ENCODE measurements at places on chromosomes 3 and 15. TPM values are rescaled to one million over a fixed set of nuclear protein-coding genes. Genes with fewer than 3 reads are reported as not detected.

The NDUFAF3 gene
- total RNA-seq: 68.6 TPM

The TGM5 gene
- total RNA-seq: 0.27 TPM

GRCh38 chr3:184811034-184811433, 932 bp upstream of the VPS8 start:
- H3K4me1 ChIP-seq: peaks cover 15% of the 10 kb centered on the region
- DNase-seq: no peak
- H3K27ac ChIP-seq: no peak overlapping the region
- no peaks in the 10 kb centered on the region for H3K27me3 ChIP-seq

- no peaks in the 10 kb centered on the region for H3K4me1 ChIP-seq
- DNase-seq: no peak
- no peak overlapping the region for H3K4me3 ChIP-seq
- H3K36me3 ChIP-seq: no peaks in the 10 kb centered on the region
Measured at GRCh38 chr15:89899295-89899945, 5.6 kb upstream of the AP3S2 start.

- H3K4me1 ChIP-seq: no peaks in the 10 kb centered on the region
- no peak overlapping the region for H3K4me3 ChIP-seq
- H3K27me3 ChIP-seq: no peaks in the 10 kb centered on the region
- no peak for DNase-seq
- H3K27ac ChIP-seq: no peak overlapping the region
Measured at GRCh38 chr3:127771746-127772145, 50.6 kb downstream of the MGLL start.

GRCh38 chr3:195182470-195182795, 88.5 kb downstream of the XXYLT1 start:
- no peak for DNase-seq
- H3K27me3 ChIP-seq: no peaks in the 10 kb centered on the region
- H3K27ac ChIP-seq: no peak overlapping the region
- H3K4me3 ChIP-seq: no peak overlapping the region
- no peaks in the 10 kb centered on the region for H3K36me3 ChIP-seq

DNA sequence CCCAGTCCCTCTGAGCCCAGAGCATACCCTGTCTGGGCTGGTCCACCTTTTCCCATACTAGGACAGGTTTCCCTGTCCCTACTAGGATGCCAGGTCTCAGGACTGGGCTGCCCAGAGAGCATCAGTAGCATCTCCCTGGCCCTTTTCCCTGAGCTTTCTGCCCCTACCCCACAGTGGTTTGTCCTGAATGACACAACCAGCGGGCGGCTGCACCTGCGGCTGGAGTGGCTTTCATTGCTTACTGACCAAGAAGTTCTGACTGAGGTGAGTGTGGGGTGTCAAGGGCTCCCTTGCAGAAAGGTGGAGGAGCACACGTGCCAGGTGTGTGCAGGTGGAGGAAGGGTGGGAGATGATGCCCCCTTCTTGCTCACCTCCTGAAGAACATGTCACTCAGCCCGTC, 33.5 kb downstream of the ESYT3 start:
- no peaks in the 10 kb centered on the region for H3K4me1 ChIP-seq
- no peaks in the 10 kb centered on the region for H3K36me3 ChIP-seq
- no peaks in the 10 kb centered on the region for H3K27me3 ChIP-seq
- no peak overlapping the region for H3K27ac ChIP-seq

DNA sequence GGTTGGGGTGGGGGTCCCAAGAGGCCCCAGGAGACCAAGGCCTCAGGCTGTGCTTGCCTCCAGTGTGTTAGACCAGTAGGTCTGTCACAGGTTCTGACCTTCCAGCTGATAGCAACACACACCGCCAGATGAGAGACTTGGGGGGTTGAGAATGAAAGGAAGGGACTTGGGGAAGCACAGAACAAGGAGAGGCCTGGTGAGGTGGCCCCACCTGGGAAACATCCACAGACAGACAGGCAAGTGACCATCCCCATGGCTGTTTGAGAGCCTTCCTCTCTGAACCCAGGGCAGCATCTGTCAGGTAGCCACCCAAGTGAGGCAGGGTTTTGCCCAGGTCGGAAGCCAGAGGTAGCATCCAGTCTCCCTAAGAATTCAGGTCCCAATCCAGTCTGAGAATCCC, 35.0 kb upstream of the VPS8 start:
- DNase-seq: no peak
- no peaks in the 10 kb centered on the region for H3K36me3 ChIP-seq
- no peak overlapping the region for H3K4me3 ChIP-seq
- no peak overlapping the region for H3K27ac ChIP-seq
- no peaks in the 10 kb centered on the region for H3K27me3 ChIP-seq

GRCh38 chr3:14227856-14228255, 49.2 kb downstream of the LSM3 start:
- H3K36me3 ChIP-seq: no peaks in the 10 kb centered on the region
- no peaks in the 10 kb centered on the region for H3K27me3 ChIP-seq
- H3K27ac ChIP-seq: no peak overlapping the region
- H3K4me1 ChIP-seq: no peaks in the 10 kb centered on the region
- H3K4me3 ChIP-seq: no peak overlapping the region

All from naive thymus-derived CD4-positive, alpha-beta T cell (primary cell).